GM20000 (cell line): ENCODE measurements at places on chromosomes 1 and 21.
A peak's percentile ranks its signal among the peaks of the same experiment; 100 is the strongest.

DNA sequence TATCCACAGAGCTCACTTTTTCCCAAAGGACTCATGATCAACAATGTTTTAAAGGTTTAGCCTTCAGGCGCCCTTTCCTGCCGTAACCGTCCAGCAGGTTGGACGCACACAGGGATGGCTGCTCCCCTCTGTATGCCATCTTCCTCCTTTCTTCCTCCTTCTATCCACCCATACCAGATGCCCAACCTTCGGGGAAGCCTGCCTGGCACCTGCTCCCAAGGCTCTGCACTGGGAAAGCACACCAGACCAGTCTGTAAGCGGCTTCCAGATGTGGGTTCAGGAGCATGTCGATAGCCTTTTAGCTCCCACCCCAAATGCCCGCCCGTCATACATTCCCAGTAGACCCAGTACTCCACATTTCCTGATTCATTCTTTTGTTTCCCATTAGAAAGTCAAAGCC is 52.9 kb downstream of the STUM start:
- no peak for DNase-seq

- DNase-seq, result no peak
Observed at GRCh38 chr1:42340901-42341300, 5.9 kb upstream of the FOXJ3 start.

DNA sequence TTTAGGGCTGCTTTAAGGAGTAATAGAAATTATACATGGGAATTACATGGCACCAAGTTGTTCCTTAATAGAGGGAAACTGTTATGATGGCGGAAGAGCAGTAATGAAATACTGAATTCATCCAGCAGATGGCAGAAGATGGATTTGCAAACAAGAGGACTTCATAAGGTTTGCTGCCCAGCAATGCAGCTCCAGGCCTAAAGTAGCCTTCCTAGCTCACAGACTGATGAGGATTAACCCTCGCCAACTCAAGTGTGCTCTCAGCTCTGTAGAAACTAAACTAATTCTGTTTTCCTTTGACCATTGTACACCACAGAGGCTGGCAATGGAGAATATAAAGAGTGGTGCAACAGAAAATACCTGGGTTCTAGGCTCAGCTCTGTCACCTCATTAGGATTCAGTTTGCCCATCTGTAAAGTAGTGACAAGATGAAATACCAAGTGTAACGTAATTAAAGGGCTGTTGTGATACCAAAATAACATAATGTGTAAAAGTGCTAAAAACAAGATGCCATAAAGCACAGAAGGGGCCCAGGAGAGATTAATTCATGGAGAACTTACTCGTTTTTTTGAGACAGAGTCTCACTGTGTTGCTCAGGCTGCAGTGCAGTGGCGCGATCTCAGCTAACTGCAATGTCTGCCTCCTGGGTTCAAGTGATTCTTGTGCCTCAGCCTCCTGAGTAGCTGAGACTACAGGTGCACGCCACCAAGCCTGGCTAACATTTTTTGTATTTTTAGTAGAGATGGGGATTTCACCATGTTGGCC is 102.4 kb upstream of the SERBP1 start:
- DNase-seq, result peak; percentile 51

- no peak for DNase-seq
Observed at GRCh38 chr21:28827422-28827821, 165.3 kb downstream of the LTN1 start.

GRCh38 chr21:45260191-45260825 is 27.4 kb downstream of the POFUT2 start:
- no peak for DNase-seq

- no peak for DNase-seq
Observed at GRCh38 chr1:226688808-226689207, 50.3 kb downstream of the ITPKB start.

DNA sequence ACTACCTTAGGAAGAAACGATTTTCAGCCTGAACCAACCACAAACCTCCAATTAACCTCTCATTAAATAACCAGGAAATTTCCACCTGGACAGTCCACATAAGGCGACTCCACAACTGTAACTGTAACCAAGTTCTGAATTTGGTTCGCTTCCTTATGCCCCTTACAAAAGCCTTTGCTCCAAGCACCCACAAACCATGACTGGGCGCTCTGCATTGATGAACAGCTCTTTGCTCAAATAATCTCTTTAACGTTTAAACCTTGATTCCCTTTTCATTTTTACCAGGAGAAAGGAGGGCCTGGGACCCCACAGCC is 38.2 kb upstream of the ZNF124 start:
- DNase-seq, result no peak

DNA sequence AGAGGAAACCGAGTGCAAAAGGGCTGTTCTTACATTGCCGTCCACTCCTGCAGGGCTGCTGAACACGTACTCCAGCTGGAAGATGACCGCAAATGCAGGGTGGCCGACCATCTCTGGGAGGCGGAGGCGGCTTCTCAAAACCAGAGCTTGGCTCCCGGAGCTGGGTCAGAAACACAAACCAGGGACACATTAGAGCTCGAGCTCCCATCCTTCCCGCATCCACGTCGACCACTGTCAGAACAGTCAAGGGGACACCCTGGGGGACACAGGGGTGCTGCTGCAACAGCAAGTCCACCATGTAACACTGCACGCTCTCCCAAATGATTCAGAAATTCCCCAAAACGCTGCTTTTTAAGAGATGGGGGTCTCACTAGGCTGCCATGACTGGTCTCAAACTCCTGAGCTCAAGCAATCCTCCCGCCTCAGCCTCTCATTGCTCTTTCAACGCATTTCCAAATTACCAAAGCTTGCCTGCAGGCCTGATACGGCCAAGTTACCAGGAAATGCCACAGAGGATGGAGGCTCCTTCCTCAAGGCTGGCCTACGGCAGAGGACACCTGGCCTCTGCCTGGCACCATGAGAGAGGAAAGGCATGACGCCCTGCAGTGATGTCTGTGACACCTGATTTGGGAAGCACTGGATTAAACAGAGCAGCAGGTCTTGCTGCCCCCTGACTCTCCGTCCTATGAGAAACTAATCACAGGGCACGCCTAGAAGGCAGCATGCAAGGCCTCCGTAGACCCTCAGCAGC is 45.0 kb downstream of the NPHP4 start:
- no peak for DNase-seq

DNA sequence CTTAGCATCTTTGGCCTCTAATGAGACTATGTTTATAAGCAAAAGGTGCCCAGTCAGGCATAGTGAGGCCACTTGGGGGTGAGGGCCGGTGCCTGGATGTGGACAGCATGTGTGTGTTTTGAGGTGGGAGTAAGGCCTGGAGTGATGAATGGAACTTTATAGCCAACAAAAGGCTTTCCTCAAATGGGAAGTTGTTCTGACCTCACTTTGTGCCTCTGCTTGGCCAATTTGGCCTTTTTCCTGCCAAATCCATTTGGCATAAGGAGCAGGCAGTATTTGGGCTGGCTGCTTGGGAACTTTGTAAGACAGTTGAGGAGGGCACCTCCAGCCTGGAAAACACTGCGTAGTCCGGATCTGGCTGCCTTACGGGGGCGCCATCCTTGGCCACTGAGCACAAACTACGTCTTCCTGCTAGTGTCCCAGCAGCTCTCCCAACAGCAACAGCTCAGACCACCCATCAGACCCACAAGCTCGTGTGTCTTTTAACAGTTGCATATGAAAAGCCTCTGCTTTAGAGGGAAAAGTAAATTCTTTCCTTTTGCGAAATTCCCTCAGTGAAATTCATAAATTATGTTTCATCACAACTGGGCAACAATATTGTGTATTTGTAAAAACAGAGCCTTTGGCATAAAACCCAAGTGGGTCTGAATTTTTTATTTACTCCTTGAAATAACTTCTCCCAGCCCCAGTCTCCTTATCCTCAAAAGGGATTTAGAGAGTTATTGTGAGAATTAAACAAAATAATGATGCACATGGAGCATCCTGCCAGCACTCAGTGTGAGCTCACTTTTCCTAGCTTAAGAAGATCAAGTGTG is 322.9 kb downstream of the DISC1 start:
- DNase-seq, result no peak

DNA sequence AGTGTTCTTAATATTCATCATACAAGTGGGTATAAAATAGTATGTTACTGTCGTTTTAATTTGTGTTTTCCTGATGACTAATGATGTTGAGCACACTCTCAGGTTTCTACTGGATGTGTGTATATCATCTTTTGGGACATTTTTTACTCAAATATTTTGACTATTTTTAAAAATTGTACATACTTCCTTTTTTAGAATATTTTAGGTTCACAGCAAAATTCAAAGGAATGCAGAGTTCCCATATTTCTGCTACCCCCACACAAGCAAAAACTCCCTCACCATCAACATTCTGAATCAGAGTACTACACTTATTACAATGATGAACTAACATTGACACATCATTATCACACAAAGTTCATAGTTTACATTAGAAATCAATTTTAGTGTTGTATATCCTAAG is 114.5 kb downstream of the DPYD start:
- no peak for DNase-seq

- peak; percentile 87 for DNase-seq
Observed at GRCh38 chr1:24070821-24071393, 41.0 kb downstream of the MYOM3 start.

- DNase-seq, result no peak
Observed at GRCh38 chr1:52203935-52204625, 62.2 kb downstream of the ZFYVE9 start.

- no peak for DNase-seq
Observed at GRCh38 chr1:117342397-117342796, 24.9 kb upstream of the MAN1A2 start.

GRCh38 chr1:168520052-168520751 is 23.6 kb downstream of the XCL2 start:
- peak; percentile 50 for DNase-seq

DNA sequence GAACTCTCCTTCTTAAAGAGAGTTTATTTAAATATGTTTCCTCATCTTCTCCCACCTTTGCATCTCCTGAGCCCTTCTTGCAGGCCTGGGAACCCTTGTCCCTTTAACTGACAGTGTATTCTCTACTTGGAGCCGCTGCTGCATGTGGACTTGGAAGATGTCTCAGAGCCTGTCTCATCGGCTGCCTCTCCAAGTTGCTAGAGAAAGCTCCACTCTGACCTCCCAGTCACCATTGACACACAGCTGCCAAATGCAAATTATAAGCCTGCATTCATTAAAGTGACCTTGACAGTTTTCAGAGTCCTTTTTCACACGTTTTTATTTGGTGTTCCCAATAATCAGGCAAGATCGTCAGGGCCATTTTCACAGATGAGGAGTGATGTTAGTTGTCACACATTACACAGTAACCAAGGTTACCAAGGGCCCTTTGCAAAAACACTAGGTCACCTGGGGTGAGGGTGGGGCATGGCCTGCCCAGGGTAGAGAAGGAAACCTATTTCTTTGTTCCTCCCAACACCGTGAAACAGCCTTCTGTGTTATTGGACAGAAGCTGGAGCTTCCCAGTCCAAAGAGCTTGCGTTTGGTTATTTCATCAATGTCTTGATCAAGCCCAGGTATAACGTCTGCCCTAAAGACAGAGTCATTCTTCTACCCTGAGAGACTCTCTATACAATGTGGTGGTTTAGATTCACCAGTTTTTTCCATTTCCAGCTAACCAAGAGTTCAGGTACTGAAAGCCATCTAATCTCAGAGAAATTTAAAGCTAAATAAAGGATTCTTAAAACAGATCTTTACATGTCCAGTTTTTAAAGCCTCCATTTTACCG is 164.1 kb downstream of the GALNT2 start:
- DNase-seq, result no peak
